ENCODE measurements at places on chromosomes 7 and 10.

DNA sequence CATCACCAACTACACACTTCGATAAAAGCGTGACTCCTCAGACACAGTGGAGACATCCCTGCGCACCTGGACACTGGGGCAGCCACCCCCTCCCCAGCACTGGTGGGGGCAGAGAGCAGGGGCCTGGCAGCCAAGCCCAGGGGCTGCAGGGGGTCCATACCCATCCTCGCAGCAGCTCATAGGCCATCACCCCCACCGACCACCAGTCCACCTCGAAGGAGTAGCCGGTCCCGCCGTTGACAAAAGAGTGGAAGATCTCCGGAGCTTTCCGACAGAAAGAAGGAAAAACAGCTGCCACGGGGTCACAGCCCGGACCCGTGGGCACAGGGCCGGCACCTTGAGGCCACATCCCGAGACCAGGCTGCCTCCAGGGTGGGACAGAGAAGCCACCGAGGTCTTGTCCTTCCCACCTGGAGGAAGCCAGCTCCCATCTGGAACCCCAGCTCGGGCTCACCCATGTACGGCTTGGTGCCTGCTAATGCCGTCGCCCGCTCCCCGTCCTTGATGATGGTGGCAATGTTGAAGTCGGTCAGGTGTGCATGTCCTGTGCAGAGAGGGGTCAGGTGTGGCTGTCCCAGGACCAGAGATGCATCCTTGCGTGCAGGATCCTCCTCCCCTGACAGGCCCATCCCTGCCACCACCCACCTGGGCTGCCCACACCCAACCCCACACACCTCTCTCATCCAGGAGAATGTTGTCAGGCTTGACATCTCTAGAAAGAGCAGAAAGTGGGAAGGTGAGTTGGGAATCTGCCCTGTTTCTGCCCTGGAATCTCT, 38.5 kb downstream of the DPYSL4 start:
- no peak for DNase-seq

DNA sequence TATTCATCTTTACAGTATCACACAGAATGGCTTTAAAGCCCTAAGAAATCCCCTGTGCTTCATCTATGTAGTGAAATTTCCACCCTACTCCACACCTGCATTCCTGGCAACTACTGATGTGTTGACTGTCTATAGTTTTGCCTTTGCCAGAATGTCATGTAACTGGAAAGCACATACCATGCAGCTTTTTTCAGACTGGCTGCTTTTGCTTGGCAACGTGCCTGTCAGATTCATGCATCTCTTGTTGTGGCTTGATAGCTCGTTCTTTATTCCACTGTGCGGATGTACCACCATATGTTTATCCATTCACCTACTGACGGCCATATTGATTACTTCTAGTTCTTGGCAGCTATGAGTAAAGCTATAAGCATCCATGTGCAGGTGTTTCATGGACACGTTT, 30.6 kb downstream of the RBM17 start:
- DNase-seq: no peak

- no peak for DNase-seq
Measured at GRCh38 chr10:132357286-132358058, 25.5 kb downstream of the LRRC27 start.

GRCh38 chr10:132737390-132738048, 48.4 kb downstream of the NKX6-2 start:
- DNase-seq: no peak

DNA sequence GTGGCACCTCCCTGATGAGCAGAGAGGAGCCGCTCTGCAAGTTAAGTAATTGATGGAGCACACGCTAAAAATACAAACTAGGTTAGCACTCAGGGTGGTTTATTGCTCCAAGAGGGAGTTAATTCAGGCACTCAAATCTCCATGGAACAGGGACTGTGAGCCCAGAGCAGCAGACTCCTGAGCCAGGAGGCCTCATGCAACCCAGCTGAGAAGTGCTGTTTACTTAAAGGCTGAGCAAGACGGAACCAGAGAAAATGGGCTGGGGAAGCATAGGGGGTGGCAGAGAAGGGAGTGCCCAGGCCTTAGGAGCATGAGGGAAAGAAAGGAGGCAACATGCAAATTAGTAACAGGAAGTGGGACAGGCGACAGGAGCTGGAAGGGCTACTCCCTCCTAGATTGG, 174.1 kb downstream of the KCNMA1 start:
- DNase-seq: no peak

DNA sequence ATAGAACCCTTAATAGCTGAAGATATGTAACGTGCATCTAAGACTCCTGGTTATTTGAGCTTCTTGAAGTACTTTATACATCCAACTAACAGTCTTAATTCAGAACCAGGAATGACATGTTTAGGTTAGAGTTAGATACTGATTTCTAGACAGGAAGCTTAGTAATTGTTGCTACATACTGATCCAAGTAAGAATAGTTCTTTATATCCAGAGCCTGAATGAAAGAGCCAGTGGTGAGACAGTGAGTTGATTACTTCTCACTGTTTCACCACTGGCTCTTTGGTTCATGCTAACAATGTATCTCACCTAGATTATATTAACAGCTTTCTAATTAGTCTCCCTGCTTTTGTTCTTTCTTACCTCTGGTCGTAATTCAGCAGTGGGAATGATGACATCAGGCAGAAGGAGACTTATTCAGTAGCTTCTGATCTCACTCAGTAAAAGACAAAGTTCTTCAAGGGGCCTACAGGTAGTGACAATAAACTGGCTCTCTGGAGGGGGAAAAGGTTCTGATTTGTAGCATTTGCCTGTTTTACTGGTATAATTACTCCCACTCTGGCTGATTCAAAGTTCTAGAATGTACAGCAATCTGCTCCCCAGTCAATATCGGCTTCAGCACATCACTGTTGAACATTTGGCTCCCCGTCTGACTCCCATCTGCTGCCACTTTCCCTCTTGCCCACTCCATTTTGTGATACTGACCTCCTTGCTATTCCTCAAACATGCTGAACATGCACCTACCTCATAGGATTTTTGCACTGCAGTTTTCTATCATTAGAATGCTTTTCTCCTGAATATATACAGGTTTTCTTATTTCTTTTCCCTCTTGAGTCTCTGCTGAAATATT, 29.1 kb downstream of the MCU start:
- DNase-seq: no peak

DNA sequence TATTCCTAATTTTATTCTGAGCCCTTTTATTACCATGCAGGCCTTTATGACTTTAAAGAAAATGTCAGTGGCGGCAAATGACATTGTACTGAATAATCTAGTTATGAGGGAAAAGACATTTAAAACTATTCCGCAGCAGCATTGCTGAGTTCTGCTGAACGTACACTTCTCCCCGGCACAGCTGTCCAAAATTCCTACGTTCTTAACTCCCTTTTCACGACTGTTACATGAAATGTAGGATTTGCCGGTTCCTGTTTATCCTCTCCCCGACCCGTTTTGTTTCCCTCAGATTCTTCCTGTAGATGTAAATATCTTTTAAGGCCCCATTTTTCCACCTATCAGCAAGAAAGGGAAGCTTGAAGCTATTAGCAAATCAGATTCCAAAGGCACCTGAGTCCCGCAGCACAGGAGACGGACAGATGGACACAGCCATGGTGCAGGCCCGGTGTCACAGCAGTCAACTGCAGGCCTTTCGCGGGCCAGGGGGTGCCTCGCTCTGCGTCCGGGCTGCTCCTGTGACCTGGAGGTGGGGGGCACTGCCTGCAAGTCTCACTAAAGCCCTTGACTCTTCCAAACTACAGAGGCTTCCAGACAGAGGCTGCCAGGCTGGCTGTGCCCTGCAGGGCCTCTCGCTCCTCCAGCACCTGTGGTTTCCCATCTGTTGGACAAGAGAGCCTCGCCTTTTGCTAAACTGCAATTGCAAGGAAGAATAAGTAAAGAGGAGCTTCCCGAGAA, 485.0 kb upstream of the MGMT start:
- no peak for DNase-seq

DNA sequence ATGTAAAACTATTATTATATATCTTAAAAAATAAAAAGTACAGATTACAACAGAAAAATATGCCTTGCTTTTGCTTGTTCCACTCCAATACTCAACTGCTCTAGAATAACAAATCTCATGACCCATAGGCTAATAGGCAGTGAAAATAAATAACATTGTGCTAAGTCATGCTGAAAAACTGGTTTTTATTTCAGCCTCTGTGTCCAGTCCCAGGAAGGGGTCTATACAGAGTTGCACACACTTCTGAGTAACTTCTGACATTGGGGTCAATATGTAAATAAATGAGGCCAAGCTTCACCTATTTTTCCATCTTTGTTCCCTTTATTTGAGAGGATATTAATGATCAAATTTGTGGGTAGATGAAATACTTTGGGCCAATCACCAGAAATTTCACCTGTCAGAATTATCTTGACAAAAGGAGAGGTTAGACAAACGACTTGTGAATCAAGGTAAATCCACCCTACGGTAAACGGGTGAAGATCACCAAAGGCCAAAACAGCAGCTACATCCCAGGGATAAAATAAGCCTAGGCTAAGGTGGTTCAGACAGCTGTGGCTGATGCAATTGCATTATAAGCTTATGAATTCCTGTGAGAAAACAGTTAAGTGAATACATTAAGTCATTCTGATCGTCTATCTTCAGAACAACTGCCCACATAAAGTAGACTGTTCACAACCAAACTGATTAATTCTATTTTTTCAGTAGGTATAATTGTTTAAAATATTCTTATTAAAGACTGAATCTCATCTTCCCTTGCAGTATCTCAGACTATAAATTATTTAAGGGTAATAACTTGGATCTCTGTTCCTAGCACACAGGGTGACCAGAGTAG, 87.5 kb downstream of the UBE2H start:
- DNase-seq: no peak

- DNase-seq: peak; percentile 59
Measured at GRCh38 chr10:31083765-31084184, 52.1 kb upstream of the ZNF438 start.

- no peak for DNase-seq
Measured at GRCh38 chr7:78189762-78190161, 391.2 kb downstream of the PHTF2 start.

GRCh38 chr10:129328546-129328945, 138.5 kb upstream of the MGMT start:
- no peak for DNase-seq

DNA sequence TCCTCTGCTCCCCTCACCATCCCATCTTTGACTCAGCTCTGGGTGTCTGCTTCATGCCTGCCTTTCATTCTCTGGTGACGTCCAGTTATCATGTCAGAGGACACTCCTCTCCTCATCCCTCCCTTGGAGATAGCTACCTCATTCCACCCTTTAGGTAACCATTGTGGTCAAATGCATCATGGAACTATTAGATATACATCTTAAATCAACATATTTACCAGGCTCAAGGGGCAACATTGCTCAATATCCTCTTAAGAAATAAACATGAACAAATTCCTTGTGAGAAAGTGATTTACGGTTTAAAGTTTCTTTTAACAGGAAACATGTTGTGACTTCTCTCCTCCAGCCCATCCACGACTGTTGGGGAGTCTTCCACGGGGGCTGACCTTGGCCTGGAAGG, 511.6 kb upstream of the IGFBP3 start:
- DNase-seq: peak; percentile 30

- no peak for DNase-seq
Measured at GRCh38 chr10:97903128-97904017, 53.7 kb downstream of the GOLGA7B start.

GRCh38 chr7:80816806-80817205, 102.0 kb downstream of the SEMA3C start:
- DNase-seq: no peak

DNA sequence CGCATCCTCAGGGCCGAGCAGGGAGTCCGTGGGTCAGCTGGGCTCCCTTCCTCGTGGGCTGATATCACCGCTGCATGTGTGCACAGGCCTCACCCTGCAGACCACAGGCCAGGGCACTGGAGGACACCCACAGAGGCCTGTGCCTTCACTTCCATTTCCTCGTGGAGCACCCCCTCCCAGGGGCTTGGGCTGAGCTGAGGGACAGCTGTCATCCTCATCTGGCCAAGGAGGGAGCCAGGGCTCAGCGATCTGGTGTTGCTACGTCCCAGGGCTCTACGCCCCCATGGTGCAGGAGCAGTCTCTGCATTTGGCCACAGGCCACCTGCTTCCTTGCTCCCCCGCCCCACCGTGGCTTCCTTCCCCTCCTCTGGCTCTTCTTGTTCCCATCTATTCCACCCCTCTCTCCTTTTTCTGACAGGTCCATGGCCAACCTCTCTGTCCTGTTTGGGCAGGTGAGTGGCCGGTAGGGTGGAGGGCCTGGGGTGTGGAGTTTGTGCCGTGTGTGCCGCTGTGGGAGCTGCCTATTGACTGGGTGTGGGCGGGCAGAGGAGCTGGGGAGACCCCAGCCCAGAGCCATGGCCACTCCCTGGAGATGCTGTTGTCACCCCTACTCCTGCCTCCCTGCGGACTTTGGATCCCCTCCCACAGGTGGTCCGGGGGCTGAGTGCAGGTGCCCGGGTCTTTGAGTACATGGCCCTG, 8.3 kb upstream of the ASIC3 start:
- DNase-seq: no peak

GRCh38 chr10:77104459-77104980, 533.1 kb downstream of the KCNMA1 start:
- DNase-seq: no peak

DNA sequence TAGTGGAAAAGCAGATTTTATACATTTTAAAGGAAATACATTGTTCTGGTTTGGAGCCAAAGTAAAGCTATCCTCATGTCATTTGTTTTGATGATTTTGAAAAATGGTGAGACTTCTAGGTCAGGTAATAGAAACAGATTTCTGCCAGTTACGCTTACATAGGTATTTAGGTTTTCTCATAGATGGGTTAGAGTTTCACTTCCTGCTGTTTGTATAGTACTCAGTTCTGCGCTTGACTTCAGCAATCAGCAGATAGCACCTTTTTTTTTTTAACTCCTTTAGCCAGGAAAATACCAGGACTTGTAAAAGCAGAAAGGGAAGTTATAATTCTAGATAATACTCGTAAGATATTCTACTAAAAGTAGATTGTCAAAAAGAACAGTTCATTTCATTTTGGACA, 209.8 kb upstream of the POM121L12 start:
- DNase-seq: no peak

GRCh38 chr7:96116173-96116572, 205.7 kb downstream of the SLC25A13 start:
- no peak for DNase-seq

GRCh38 chr7:79290398-79290797, 163.1 kb downstream of the MAGI2 start:
- no peak for DNase-seq

DNA sequence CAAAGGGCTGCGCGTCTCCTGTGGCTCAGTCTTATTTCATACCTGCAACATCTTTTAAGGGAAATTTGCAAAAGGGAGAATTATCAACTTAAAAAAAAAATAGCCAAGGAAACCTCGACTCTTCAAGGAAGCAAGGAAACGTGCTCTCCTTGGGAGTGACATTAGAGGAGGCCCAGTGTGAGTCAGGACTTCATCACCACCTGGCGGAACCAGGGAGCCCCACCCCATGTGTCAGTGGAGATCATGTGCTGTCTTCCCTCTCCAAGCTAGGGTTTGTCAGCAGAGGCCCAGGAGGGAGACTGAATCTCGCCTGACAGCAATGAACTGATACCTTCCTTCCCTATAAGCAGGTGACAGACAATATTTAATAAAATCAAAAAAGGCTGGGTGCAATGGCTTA, 28.9 kb downstream of the POR start:
- peak; percentile 83 for DNase-seq

- no peak for DNase-seq
Measured at GRCh38 chr10:71388583-71389310, 8.0 kb upstream of the CDH23 start.

GRCh38 chr7:128389618-128390329, 20.0 kb downstream of the IMPDH1 start:
- no peak for DNase-seq

All from LoVo (cell line).